ENCODE measurements at places on chromosomes 13 and 19. TPM values are rescaled to one million over a fixed set of nuclear protein-coding genes. Genes with fewer than 3 reads are reported as not detected.

MYCBP2 gene
- total RNA-seq = 95.0 TPM

IGFL3 gene
- total RNA-seq = not detected

RDH8 gene
- not detected for total RNA-seq

CRX gene
- not detected for total RNA-seq

MEGF8 gene
- 23.7 TPM for total RNA-seq

CCDC70 gene
- total RNA-seq = not detected

ZNF558 gene
- 17.2 TPM for total RNA-seq

IGFLR1 gene
- total RNA-seq = 7.3 TPM

MYO9B gene
- 187 TPM for total RNA-seq

OR7D2 gene
- not detected for total RNA-seq

F10 gene
- total RNA-seq = 3.8 TPM

PSG7 gene
- not detected for total RNA-seq

KLC3 gene
- total RNA-seq = not detected

LILRA5 gene
- total RNA-seq = not detected

CLEC17A gene
- total RNA-seq = 0.41 TPM

VSIG10L gene
- 0.60 TPM for total RNA-seq

ZNF865 gene
- 17.5 TPM for total RNA-seq

KIR2DL3 gene
- not detected for total RNA-seq

TNFSF9 gene
- total RNA-seq = not detected

TNNT1 gene
- total RNA-seq = not detected

PSG3 gene
- not detected for total RNA-seq

RASAL3 gene
- total RNA-seq = 1.9 TPM

OR10H5 gene
- total RNA-seq = not detected

ZNF93 gene
- total RNA-seq = 3.8 TPM

All from transverse colon (tissue), 4 donors.